ENCODE measurements at places on chromosomes 13 and 19. TPM values are rescaled to one million over a fixed set of nuclear protein-coding genes. Genes with fewer than 3 reads are reported as not detected.

The MEF2B gene
- 2.7 TPM for total RNA-seq

GRCh38 chr13:44275381-44275780, 98.2 kb upstream of the SERP2 start:
- H3K4me1 ChIP-seq = peaks cover 50% of the 10 kb centered on the region
- H3K27me3 ChIP-seq = no peaks in the 10 kb centered on the region
- DNase-seq = no peak

DNA sequence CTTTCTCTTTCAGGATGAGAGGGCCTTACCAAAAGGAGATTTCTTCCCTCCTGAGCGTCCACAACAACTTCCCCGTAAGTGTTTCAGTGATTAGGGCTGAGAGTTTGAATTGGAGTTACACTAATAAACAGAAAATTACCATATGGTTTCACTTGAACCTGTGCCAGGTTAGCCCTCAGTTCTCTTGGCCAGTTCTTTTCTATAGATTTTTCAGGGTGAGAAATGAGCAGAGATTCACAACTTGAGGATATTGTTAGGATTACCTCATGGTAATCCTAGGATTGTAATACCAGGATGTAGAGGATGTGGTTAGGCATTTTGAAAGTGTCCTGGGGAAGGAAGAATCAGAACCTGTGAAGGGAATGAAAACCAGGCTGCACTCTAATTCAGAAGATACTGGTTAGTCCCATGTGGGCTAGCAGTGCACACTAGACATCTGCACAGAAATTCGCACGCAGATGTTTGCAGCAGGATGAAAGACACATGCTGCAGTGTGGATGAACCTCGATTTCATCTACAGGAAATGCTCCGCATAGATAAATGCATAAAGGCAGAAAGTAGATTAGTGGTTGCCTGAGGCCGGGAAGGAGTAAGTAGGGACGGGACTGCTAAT, 24.1 kb downstream of the HNRNPM start:
- DNase-seq = no peak
- no peak overlapping the region for H3K27ac ChIP-seq
- peaks cover 11% of the 10 kb centered on the region for H3K4me1 ChIP-seq
- peaks cover 100% of the 10 kb centered on the region for H3K36me3 ChIP-seq
- H3K27me3 ChIP-seq = no peaks in the 10 kb centered on the region

- H3K27me3 ChIP-seq = no peaks in the 10 kb centered on the region
These were observed 236.4 kb downstream of the ATP8A2 start for GRCh38 chr13:25608181-25608580.

- H3K27me3 ChIP-seq = no peaks in the 10 kb centered on the region
- H3K4me1 ChIP-seq = peaks cover 35% of the 10 kb centered on the region
- no peak for DNase-seq
- H3K4me3 ChIP-seq = peak overlapping the region; percentile 57
- no peaks in the 10 kb centered on the region for H3K36me3 ChIP-seq
- H3K27ac ChIP-seq = peak overlapping the region; percentile 83
These were observed 103.9 kb downstream of the GADD45B start for GRCh38 chr19:2579678-2580280.

The CATSPERD gene
- 6.4 TPM for total RNA-seq

Measured in lower lobe of right lung (tissue), 2 donors.